Activated CD4-positive, alpha-beta T cell treated with anti-CD3 and anti-CD28 coated beads, Interleukin-2, amount 50 U/mL, for 4 hours (primary cell): ENCODE measurements at places on chromosomes 2 and 18.

DNA sequence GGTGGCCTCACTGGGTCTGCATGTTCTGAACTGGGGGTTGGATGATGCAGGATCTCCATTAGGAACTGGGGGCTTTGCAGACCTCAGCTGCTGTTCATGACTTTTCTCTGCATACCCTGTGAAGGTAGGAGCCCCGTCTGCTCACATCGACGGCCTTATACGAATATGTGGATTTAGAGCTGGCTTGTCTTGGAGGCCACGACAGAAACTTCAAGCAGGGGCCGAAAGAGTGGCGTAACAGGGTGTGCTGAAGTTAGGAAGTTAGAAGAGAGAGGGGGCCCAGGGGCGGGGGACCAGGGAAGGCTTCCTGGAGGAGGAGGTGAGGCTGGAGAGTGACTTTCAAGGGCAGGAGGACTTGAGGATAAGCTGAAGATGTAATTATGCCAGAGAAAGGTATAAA, 144.9 kb downstream of the TSN start:
- DNase-seq = no peak

GRCh38 chr2:201931951-201932350, 101.7 kb upstream of the FZD7 start:
- no peak for DNase-seq

DNA sequence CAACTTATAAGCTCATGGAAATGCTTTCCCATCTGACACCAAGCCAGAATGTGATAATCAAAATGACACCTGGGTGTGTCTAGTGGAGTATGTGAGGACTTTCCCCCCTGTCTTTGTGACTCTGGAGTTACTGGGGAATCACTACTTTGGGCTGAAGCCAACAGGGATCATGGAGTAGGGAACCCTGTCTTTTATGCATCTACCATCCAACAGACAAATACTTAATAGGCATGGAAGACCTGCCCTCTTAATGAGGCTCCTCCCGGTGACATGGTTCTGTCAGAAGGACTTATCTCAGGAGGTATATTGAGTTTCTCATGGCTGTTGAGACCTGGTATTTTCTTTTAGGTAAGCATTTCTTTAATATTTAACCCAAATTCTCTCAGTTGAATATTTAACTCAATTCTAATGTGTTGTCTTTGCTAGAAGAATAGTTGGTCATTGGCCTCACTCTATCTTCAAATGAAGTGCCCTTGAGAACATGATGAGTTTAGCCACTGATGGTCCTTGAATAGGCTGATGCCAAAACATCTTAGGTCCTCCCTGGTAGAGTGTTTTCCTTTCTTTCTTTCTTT, 42.1 kb downstream of the TGIF1 start:
- DNase-seq = no peak

DNA sequence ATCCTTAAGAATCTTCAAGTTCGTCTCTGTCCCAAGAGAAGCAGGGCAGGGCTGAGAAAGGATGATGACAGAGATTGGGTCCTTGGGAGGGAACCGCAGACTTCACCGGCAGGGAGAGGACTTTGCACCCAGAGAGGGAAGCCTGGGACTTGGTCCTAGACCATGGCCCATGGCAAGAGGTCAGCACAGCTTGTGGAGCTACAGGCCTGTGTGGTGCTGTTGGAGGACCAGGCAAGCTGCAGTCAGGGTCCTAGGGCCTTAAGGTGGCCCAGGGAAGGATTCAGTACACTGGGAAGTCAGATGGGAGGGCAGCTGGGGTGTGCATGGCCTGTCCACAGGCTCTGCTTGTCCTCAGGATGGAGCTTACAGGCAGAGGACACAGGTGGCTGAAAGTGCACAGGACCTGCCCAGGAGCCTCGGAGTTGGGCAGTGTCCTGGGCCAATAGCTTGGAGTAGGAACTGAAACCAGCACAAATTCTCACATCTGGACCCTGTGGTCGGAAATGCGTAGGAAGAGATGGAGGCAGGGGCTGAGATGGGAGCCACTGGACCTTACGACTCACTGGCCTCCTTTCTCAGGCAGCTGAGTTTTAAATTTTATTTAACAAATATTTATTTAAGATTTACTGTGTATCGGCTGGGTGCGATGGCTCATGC, 56.4 kb upstream of the TCF7L1 start:
- no peak for DNase-seq

DNA sequence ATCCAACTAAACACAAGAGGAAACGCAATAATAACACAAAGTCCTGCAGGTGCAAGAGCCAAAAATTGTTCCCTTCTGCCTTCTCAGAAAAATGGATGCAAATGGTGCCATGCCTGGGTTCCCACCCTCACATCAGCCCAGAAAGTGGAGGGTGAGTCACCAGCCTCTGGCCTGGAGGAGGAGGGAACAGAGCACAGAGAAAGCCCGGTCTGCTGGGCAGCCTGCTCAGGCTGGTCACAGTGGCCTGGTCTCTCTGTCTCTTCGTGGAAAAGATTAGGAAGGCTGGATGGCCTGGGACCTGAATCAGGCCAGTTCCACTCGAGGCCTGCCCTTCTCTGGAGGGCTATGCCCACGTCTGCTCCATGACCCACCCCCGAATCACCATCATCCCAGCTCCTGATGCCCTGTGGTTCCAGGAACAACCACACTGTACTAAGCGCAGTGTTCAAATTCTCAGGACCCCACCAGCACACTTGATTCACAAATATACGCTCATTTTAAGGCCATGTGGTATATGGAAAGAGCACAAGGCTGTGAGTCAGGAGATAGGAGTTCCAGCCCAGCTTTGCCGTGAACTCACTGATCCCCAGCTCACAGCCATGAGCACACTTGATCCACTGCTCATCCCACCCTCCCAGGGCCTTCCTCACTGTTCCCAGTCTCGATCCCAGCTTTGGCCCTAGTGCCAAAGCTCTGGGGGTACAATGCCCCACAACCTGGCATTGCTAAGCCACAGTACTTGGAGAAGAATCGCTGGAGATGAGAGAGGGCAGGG, 82.1 kb downstream of the ZBTB7C start:
- DNase-seq = no peak
